Sigmoid colon (tissue), 7 donors: ENCODE measurements at places on chromosomes 5 and 9. TPM values are rescaled to one million over a fixed set of nuclear protein-coding genes. Genes with fewer than 3 reads are reported as not detected.

GRCh38 chr5:126334760-126335159, 88.4 kb upstream of the GRAMD2B start:
- DNase-seq = no peak
- H3K4me1 ChIP-seq = no peaks in the 10 kb centered on the region
- H3K27ac ChIP-seq = no peak overlapping the region
- H3K36me3 ChIP-seq = no peaks in the 10 kb centered on the region

GRCh38 chr9:35859310-35859989, 10.8 kb downstream of the OR13J1 start:
- no peak overlapping the region for H3K4me3 ChIP-seq
- no peak overlapping the region for H3K27ac ChIP-seq
- peak; percentile 64 for DNase-seq

DNA sequence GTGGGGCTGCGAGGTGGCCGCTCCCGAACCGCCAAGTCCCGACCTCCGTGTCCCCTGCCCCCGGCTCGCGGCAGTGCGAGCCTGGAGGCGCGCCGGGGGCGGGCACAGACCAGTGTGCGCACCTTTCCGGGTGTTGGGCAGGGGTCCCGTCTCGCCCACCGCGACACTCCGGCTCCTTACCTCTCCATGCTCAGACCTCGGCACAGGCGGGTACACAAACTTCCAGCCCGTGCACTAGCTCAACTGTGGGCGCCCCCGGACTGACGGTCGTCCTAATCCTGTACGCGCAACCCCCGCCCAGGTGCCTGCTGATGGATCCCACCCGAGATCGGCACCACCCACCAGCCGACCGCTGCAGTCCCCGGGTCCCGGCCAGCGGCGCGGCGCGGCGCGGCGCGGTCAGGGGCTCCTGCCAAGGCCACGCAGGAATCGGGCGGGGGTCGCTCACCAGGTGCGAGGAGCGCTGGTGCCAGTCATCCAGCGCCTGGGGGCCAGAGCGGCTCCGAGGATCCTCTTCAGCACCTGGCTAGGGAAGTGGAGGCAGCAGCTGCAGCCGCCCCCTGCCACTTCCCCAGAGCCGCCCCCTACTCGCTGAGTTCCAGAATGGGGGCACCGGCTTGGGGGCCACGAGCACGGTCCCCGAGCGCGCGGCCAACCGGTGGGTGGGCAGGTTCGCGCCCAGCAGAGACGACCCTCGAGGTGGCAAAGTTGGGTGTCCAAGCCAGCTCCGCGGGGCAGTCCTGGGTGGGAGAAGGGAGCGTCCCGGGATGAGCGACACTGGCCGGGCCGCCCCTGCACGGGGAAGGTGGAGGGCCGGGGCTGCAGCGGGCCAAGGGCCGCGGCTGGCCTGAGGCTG, 511 bp downstream of the SEMA5A start:
- H3K27me3 ChIP-seq = no peaks in the 10 kb centered on the region
- DNase-seq = peak; percentile 71
- peaks cover 4% of the 10 kb centered on the region for H3K36me3 ChIP-seq
- H3K27ac ChIP-seq = peak overlapping the region; percentile 90
- peak overlapping the region; percentile 77 for H3K4me3 ChIP-seq
- peaks cover 17% of the 10 kb centered on the region for H3K4me1 ChIP-seq

The RASGRF2 gene
- total RNA-seq = 7.2 TPM
